Esophagus squamous epithelium (tissue), 5 donors: ENCODE measurements at places on chromosomes 7 and 10. TPM values are rescaled to one million over a fixed set of nuclear protein-coding genes. Genes with fewer than 3 reads are reported as not detected.

The IGFBP1 gene
- not detected for total RNA-seq

GRCh38 chr10:4809156-4809555 lies 16.9 kb upstream of the AKR1E2 start:
- H3K27me3 ChIP-seq, result no peaks in the 10 kb centered on the region
- no peak overlapping the region for H3K27ac ChIP-seq
- H3K4me3 ChIP-seq, result no peak overlapping the region
- H3K4me1 ChIP-seq, result no peaks in the 10 kb centered on the region
- no peak for DNase-seq

DNA sequence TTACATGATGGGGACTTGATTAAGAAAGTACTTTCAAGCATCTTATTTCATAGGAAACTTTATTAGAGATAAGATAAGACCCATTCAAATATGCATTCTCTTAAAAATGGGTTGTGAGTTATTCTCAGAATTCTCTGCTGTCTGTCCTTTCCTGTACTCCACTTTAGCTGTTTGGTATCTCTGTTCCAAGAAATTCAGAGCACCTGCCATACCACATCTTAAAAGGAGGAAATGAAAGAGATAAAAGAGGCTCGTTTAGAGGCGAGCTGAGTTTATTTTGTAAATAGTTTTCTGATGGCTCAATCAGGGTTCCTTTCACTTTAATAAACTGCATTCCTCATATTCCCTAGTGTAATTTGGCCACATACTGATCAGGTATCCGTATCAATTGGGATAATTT lies 87.2 kb downstream of the MDFIC start:
- H3K4me1 ChIP-seq, result no peaks in the 10 kb centered on the region
- no peak for DNase-seq
- H3K4me3 ChIP-seq, result no peak overlapping the region

The CARD11 gene
- 2.1 TPM for total RNA-seq

DNA sequence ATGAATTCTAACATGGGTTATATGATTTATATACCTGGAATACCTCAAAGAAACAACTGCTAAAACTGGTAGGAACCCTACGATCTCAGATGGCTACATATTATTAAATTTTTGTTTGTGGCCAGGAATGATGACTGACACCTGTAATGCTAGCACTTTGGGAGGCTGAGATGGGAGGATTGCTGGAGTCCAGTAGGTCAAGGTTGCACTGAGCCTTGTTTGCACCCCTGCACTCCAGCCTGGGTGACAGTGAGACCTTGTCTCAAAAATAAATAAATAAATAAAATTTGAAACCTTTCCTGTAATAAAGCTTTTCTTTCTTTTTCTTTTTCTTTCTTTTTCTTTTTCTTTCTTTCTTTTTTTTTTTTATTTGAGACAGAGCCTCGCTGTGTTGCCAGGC lies 61.2 kb downstream of the MPLKIP start:
- no peaks in the 10 kb centered on the region for H3K4me1 ChIP-seq
- H3K27ac ChIP-seq, result no peak overlapping the region
- DNase-seq, result no peak
- no peak overlapping the region for H3K4me3 ChIP-seq
- no peaks in the 10 kb centered on the region for H3K36me3 ChIP-seq
